ENCODE measurements at places on chromosomes 2 and 18.

GRCh38 chr18:49052891-49053644, 102.3 kb upstream of the SMAD7 start:
- peak; percentile 90 for DNase-seq

DNA sequence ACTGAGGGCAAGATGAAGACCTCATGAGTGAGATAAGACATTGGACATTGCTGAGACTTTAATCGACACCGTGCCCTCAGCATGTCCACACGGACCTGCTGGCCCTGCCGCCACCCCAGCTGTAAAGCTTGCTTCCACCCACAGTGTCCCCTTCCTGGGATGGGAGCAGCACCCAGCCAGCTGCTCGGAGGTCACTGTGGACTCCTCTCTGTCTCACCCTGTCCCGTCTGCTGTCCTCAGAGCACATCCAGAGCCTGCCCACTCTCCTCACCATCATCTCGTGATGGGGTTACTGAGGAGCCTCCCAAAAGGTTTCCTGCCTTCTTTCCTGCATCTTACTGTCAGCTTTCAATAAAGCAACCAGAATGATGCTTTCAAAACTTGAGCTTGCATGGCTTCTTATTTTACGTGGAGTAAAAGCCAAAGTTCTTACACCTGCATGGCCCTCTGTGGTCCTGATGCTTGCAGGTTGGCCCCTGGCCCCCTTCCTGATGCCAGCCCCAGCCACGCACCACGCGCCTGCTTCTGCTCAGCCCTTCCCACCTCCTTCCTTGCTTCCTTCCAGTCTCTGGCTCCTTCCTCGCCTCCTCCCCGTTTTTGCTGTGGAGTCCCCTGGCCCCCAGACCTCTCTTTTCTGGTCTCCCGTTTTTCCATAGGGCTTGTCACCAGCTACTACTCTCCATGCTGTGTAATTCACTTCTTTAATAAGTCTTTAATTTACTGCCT, 67.0 kb downstream of the DGKD start:
- DNase-seq = no peak

DNA sequence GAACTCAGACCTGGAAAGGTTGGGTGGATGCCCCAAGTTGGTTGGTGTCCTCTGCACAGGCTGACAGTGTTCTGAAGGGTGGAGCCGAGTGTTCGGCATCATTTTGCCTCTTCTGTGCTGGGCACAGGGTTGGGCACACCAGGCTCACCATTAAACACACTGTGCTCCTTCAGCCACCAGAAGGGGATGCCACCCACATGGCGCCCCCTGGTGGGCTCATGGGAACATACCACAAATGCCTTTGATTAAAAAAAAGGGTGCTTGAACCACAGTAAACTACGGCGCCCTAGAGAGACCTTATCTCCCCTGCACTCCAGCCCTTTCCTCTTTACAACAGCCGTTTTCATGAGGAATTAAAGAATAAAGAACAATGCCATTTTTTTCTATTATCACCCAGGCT, 89.4 kb downstream of the CELF4 start:
- no peak for DNase-seq

GRCh38 chr2:29755829-29756228, 165.6 kb downstream of the ALK start:
- no peak for DNase-seq

DNA sequence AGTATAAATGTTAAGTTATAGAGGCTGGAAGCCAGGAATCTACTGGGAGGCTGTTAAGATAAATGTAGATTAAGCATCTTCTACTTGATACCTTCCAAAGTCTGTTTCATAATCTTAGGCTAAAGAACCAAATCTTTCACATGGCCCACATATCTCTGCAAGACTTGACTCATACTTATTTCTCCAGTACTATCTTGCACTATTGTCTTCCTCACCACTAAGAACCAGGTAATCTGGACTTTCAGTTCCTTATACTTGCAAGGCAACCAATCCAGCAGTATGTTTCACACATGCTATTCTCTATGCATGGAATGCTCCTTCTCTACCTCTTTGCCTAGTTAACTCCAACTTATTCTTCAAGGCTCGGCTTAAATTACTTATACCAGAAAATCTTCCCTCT, 62.2 kb downstream of the RBMS1 start:
- DNase-seq = no peak

GRCh38 chr2:65364986-65365733, 67.2 kb downstream of the SPRED2 start:
- no peak for DNase-seq

DNA sequence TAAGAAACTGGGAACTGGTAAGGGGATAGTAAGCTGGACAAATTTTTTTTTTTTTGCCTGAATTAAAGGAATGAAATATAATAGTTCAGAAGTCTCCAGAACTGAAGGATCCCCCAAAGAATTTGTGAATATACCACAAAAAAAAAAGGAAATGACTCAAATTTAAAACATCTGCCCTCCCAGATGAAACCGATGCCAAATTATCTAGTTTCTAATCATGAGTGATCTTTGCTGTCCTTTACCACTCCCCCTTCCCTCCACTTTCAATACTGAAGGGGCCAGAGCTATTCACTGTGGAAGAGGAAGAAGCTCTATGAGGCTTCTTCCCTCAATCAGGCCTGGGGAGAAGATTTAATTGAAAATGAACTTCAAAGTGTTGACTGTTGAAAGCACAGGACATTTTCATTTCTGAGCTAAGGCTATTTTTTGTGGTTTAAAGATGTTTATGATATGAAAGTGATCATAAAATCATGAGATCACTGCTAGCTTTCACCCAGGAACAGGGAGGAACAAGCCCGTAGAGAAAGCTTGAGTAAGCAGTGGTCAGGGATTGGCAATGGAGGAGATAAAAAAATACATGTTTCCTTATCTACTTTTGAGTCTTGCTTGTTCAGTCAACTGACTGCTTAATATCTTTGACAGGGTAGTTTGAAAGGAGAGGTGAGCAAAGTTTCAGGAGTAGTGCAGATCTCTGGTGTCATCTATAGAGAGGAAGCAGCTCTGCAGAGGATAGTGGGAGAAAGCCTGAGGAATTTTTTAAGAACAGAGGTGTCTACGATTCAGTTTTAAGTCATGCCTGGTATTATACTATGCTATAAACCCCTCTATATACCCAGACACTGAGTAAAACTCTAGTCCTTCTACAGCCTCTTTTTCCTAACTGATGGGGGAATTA, 409.5 kb upstream of the FIGN start:
- peak; percentile 7 for DNase-seq

DNA sequence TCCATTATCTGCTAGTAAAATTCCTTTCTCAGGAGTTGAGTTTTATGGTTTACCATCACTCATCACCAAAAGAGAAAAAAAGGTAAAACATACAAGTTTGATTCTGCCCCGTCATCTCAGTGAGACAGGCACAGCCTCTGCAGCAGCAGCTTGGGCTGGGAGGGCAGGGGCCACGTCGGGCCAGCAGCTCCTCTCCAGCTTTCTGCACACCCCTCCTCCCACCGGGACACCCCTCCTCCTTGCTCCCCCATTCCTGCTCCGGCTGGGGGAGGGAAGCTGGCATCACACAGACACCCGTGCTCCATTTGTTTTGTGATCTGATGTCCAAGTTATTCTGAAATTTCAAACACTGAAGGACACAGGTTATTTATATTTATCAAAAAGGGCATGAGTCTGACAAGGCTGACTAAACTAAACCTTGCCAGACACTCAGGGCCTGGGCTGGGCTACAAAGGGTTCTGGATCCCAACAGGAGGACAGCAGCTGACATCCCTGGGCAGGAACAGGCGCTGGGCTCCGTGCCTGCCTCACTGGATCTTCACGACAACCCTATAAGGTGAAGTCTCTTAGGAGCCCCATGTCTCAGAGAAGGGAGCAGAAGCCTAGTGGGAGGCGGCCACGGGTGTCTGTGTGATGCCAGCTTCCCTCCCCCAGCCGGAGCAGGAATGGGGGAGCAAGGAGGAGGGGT, 71.4 kb downstream of the HDAC4 start:
- DNase-seq = no peak

DNA sequence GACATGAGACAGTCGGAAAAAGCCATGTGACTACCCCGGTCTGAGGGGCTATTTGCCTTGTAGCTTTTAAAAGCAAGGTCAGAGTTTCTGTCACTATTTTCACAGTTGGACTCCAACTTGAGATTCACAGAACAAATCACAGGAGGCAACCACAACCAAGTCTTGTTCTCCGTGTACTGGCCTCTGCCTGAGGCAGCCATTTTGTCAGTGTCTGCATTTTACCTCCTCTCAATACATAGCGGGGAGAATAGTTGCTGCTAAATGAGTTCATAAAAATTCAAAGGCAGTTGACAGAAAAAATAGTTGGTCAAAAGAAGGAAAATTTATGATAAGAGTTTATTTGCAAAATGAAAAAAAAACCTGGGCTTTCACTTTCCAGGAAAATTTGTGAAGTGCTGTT, 501.4 kb downstream of the CCDC85A start:
- DNase-seq = no peak

DNA sequence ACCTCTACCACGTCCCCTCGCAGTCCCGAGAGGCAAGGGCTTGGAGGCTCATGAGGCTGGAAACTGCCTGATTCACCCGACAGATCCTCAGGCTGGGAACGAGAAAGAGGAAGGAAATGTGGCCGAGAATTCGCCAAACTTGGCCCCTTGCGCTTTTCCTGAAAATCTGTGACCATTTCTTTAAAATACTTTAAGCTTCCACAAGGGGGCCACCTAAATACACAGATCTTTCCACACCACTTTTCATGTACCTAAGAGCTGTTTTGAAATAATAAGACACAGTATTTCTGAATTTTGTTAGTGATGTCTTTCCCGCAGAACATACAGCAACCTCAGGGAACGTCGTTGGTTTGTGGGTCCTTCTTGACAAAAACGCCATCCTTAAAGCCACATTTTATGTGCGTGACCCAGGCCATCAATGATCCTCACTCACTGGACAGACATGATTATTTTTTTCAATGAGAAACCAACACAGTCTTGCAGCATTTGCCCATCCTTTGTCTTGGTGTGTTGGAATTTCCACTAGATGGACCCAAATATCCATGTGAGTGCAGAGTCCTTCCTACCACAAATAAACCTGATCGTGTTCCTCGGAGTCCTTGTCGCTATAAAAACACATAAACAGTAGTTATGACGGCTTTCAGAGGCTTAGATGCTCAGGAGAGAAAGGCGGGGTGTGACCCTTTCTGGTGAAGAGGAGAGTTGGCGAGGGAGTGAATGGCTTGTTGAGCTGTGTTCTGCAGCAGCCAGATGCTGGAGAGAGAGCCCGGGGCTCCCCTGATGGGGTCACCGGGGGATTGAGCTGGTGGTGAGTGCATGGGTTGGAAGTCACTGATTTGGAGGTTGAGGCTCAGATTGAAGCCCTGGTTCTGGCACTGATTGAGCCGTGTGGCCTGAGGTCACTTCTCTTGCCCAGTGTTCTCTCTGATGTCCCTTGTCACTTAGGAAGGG, 25.0 kb downstream of the DCDC2C start:
- no peak for DNase-seq

DNA sequence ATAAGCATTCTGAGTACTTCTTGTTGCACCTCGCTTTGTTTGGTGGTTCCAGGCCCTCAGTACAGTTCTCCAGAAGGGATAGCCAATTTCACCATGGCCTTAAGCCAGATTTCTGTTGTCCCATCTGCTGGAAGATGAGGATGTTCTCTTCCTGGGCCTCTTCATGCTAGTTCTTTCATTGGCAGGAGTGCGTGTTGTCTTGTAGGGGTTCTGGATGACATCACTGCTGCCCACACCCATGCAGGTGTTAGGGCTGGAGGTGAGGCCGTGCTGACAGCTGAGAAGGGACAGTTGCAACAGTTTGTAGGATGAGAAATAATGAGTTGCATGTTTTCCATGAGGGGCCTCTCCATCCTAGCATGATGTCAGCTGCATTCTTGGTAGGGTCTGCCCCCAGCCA, 142.9 kb downstream of the LDLRAD4 start:
- DNase-seq = no peak

DNA sequence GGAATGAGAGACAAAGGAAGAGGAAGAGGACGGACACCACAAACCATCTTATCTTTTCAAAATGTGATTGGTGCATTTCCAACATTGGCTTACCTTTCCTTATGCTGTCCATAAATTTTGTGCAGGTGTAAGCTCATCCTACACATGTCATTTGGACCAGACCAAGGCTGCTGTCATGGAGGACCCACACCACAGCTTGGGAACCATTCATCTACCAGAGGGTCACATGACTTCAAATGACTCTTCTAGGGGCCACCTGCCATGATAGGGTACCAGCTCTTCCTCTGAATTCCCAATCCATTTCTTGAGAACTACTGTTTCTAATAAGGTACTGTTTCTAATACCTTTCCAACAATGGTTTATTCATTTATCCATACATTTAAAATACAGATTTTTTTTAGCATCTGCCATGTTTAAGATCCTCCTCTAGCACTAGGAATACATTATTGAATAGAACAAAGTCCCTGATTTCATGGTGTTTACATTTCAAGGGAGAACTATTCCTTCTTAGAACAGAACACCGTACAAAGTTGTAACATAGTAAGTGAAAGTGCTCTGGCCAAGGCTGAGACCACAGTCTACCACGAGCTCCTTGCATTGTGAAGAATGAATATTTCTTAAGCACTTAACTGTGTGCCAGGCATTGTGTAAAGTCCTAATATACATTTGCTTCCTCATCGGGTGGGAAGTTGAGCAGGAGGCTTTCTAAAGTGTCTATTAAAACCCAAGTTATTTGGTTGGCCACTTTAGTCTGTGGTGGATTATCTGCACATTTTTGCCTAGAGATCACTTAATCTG, 246.1 kb upstream of the FN1 start:
- DNase-seq = no peak

GRCh38 chr18:29560270-29560669, 1383.3 kb upstream of the CDH2 start:
- DNase-seq = no peak

DNA sequence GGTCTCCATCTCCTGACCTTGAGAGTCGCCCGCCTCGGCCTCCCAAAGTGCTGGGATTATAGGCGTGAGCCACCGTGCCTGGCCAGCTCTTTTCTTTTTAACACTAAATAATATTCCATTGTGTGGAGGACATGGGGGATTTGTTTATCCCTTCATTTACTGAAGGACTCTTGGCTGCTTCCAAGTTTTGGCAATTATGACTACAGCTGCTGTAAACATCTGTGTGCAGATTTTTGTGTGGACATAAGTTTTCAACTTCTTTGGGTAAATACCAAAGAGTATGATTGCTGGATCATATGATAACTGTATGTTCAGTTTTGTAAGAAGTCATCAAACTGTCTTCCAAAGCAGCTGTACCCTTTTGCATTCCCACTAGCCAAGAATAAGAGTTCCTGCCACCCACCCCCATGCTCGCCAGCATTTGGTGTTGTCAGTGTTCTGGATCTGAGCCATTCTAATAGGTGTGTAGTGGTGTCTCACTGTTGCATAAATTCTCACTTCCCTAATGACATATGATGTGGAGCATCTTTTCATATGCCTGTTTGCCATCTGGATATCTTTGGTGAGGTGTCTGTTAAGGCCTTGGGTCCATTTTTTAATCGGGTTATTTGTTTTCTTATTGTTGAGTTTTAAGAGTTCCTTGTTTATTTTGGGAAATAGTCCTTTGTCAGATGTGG, 52.2 kb downstream of the TNFRSF11A start:
- DNase-seq = no peak

GRCh38 chr2:929011-929735, 21.5 kb upstream of the SNTG2 start:
- no peak for DNase-seq

- no peak for DNase-seq
Observed at GRCh38 chr18:28120828-28121515, 56.0 kb downstream of the CDH2 start.
